CD4-positive, alpha-beta T cell treated with Interferon gamma for 1 hour (primary cell): ENCODE measurements at places on chromosomes 11 and 22.

DNA sequence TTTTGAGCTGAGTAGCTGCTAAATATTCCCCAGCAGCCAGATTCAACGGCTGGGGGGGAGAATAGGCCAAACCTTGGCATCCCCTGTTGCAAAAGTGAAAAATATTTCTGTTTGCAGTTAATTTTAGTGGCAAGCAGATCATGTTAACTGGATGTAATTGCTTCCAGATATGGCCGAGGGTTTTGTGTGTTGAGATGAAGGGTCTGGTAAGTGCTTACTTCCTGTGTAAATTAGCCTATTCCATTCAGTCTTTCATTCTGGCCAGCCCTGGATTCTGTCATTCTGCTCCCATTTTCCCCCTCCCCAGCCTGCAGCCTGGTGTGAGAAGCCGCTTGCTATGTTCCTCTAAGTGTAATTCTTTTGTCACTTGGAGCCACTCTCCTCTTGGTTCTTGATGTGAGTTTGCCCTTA is 17.4 kb downstream of the ZBTB16 start:
- no peak for DNase-seq

- DNase-seq, result no peak
These were observed 132.4 kb upstream of the ZC3H12C start for GRCh38 chr11:109960831-109961230.

DNA sequence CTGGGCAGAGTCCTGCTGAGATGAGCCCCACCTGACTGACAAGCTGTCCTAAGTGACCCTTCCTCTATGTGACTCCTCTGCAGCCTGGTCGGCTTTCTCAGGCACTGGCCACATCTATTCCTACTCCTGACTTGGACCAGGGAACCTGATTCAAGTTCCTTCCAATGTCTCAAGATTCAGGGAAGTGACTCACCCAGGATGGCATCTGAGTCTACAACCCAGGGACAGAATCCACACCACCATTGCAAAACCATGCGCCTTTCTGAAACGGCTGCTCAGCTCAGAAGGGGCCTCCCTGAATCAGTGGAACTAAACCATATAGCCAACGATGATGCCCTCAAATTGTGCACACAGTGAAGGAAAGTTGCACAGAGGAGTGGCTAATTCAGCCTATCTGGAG is 63.9 kb upstream of the CSNK2A3 start:
- DNase-seq, result no peak

- no peak for DNase-seq
These were observed 62.7 kb downstream of the MCM5 start for GRCh38 chr22:35462498-35463230.

DNA sequence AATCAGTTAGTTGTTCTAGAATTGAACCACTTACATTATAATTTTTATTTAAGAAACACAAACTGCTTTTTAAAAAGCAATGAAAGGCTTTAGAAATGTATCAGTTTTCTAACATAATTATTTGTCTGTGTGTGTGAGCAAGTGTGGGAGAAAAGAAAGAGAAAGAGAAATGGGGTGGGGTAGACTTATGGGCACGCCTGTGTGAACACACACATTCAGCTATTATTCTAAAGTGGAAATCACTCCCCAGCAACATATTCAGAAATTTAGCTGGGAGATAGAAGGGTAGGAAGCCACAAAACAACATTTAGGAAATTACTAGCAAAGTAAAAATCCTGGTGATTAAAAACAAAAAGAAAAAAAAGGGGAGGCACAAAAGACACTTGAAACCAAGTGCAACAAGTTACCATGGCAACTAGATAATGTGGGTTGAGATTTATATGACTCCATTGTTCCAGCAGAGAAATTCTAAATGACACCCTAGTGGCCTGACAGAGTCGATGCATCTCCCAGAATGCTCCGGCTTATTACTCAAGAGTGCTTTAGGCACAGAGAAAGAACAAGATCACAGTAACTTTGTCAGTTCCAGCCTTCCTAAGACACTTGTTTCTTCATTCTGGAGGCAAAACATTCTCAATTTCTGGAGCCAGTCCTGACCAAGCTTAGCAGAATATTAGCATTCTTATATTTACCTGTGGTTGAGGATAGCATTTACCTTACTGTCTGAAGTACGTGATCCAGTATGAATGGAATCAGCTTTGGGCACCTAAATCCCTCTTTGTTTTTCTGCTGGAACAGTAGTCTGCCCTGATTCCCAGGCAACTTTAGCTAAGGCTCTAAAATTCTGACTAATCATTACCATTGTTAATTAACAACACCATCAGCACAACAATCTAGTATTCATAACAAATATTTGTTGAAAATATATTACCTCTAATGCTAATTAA is 444.4 kb downstream of the DLG2 start:
- no peak for DNase-seq

DNA sequence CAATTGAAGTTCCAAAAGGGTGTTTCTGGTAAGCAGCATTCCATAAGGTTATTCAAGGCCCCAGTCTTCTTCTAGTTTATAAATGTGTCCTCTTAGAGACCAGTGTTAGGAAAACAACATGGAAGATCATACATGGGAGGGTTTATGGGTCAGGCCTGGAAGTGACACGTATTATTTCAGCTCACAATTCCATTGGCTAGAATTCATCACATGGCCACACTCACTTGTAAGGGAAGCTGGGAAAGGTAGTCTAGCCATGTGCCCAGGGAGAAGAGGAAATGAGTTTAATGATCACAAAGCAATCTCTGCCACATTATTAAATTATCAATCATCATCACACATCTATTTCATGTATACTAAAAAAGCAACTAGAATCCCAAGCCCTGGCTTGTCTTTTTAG is 181.7 kb upstream of the TBCEL start:
- no peak for DNase-seq

DNA sequence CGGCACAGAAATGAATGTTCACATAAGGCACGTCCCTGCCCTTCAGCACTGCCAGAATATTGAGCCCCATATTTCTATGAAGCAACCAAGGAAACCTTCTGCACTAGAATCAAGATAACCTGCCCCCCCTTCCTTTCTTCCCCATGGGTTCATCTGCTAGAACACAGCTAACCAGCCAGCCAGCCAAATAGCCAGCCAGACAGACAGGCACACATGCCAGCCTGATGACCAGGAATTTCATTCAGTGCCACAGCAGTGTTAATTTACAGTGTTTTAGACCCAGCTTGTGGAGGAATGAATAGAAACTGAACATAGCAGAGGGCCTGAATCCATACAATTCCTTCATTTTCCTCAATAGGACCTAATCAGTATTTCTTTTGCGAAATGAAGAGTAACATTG is 57.0 kb downstream of the TENM4 start:
- DNase-seq, result no peak
